ENCODE measurements at places on chromosomes 12 and 14.

DNA sequence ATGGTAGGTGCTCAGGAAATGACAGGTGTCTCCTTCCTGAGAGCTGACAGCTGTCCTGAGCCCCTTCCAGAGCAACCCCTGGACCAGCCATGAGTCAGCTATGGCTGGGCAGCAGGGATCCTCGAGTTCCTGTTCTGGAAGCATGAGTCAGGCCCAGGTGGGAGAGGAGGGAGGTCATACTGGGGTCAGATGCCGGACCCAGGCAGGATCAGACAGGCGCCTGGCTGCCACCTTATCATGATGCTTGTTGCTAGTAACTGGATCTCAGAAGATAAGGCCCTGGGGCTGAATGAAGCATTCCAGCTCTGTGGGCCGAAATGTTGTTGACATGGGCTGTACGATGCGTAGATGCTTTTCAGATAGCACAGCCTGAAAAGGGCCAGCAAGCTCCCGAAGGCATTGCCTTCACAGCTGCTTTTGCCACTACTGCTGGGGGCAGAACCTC is 17.4 kb upstream of the KRT7 start:
- peak; percentile 67 for DNase-seq

DNA sequence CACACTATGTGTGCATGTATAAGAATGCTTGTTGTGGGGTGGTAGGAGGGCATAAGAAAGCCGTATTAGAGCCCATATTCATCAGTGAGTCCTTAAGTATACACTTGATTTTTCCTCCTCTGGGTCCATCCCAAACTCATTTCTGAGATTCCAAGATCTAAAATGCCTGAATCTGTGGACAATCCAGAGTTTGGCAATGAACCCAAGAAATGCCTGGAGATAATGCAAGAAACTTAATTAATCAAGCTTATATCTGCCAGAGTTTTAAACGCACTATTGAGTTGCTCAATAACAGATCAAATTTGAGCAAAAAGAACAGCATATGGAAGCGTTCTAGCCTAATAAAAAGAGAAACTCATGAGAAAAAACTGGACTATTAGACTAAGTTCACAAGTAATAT is 143.4 kb upstream of the NAV3 start:
- no peak for DNase-seq

DNA sequence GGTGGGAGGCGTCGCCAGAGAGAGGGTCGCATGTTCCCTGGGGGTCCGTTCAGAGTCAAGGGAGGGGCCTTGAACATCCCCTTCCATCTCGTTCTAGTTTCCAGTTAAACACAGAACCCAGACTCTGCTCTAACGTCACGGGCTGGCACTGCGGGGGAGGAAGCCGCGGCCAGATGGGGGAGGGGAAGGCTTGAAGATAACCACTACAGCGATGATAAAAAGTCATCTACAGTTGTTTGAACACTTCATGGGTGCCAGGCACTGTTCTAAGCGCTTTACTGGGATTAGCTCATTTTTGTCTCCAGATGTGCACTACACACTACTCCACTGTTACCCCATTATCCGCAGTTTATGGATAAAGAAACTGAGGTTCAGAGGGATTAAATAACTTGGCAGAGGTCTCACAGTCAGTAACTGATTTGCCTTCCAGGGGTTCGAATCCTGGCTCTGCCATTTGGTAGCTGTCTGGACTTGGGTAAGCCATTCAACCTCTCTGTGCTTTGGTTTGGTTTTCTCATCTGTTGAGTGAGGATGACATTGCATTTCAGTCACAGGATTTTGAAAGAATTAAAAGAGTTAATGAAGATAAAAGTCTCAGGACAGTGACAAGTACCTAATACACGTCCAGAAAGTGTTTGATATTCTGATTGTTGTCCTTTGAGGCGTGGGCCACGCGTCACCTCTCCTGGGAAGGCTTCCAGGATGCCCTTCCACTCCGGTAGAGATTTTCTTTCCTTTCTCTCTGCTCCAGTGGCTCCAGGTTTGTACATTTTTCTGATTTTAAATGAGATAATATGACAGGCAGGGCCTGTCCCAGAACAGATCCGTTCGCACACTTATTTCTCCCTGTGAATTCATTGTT is 798 bp upstream of the RASAL1 start:
- peak; percentile 40 for DNase-seq

- no peak for DNase-seq
Observed at GRCh38 chr12:3233797-3234196, 156.6 kb downstream of the TSPAN9 start.

DNA sequence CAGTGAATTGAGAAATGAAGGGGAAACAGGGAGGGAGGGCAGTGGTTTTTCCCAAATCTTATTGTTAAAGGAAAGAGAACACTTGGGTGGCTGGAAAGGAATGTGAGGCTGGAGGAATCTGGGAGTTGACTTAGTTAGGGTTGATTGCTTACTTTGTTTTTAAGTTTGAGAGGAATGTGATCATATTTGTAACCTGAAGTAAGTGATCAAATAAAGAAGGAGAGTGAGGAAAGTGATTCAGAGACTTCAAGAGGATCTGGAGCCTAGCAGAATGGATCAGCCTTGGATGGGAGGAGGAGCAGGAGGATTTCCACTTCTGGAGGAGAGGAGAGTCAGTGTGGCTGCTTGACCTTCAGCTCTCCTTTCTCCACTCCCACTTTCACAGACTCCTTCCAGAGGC is 6.0 kb upstream of the LRP6 start:
- no peak for DNase-seq

- no peak for DNase-seq
Observed at GRCh38 chr12:66500841-66501240, 178.0 kb downstream of the GRIP1 start.

DNA sequence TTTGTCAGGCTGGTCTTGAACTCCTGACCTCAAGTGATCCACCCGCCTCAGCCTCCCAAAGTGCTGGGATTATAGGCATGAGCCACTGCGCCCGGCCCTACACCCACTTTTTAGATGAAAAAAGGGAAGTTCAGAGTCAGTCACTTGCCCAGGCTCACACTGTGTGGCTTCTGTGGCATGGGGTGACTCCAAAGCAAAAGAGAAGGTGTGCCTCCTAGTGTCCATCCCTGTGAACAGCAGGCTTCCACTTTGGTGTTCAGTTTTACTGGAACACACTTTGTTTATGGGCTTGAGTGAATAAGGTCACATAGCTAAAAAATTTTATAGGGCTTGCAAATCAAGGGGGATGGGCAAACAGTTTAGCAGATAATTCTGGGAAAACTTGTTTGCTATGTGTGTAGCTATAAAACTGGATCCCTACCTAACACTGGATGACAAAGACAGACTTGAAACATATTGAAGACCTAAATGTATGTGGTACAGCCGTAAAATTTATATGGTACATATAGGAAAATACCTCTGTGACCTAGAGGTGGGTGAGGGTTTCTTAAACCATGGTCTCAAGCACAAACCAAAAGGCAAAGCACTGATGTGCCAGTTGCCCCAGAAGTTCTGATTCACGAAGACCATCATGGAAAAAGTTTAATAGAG is 54.9 kb downstream of the EID3 start:
- peak; percentile 46 for DNase-seq

GRCh38 chr14:35854696-35855270 is 28.6 kb downstream of the BRMS1L start:
- no peak for DNase-seq

GRCh38 chr14:90554341-90554740 is 157.5 kb downstream of the CALM1 start:
- no peak for DNase-seq

- DNase-seq: no peak
Observed at GRCh38 chr12:71475280-71475679, 35.7 kb downstream of the LGR5 start.

DNA sequence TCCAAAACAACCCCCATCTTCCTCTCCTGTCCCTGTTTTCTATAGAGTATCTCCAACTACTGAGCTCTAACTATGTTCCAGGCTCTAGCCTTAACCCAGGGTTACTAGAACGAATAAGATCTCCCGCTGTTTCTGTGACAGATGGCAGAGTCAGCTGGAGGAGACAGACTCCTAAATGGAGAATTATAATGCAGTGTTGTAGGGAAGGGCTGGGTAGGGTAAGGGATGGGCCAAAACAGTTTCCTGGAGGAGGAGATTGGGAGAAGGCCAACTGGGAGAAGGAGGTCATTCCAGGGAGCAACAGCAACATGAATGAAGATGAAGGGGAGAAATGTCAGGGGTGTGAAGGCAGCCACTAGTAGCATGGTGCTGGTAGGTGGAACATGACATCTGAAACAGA is 73.4 kb upstream of the ANO4 start:
- no peak for DNase-seq

Data from NCI-H146 (cell line).